Esophagus squamous epithelium (tissue), 5 donors: ENCODE measurements at places on chromosomes 1 and 21.

DNA sequence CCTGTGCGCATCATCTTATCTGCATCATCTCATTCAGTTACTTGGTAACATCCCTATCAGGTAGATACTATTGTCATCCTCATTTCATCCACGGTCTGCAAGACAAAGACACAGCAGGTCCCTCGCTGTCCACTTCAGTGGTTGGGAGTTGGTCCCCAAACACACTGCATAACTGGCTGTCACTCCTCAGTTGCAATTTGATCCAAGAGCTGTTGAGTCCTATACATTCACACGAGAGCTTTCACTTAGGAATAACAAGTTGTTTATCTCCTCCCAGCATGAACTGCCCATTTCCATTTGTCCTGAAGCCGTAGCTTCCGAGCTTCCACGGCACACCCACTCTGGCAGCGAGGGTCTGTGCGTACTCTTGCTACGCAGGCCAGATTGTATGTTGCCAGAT lies 472.0 kb downstream of the CAMTA1 start:
- DNase-seq: no peak

DNA sequence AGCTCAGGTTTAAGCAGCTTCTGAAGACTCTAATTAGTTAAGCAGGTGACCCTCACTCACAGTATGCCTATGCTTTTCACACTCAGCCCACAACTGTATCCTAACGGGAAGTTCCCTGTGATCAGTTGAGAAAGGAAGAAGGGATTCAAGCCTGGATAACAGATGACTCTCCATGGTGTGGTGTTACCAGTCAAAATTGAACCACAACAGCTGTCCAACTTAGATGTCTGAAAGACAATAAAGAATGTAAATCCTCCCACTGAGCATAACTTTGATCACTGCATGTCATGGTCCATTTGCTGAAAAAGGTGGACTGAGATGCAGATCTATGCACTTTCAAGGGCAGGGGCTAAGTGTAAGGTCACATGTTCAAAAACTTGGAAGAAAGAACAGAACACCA lies 32.3 kb upstream of the DIPK1A start:
- DNase-seq: no peak

DNA sequence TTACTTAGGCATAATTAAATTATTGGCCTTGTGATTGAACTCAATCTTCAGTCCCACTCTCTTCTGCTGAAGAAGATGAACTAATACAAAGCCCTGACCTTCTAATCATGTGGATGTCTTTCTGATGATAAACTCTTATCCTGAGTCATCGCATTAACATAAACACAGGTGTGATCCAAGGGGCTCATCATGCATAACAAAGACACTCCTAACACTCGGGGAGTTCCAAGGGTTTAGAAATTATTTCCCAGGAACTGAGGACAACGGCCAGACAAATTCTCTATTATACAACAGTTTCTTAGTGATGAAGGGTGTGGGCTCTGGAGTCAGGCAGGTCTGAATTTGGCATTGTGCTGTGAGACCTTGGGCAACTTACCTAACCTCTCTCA lies 18.0 kb downstream of the DUSP10 start:
- DNase-seq: no peak

GRCh38 chr21:31420354-31420753 lies 76.3 kb upstream of the TIAM1 start:
- DNase-seq: no peak

DNA sequence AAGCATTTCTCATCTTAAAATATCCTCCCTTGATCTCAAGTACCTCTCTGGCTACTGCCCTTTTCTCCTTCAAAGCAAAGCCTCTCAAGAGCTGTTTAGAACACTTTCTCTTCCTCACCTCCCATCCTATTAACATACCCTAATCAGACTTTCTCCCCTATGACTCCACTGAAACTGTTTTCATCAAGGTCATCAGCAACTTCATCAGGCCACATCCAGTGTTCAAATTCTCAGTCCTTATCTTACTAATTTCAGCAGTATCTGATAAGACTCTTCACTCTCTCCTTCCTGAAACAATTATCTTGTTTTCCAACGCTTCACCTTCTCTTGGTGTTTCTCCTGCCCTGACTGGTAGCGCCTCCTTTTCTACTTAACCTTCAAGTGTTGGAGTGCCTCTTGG lies 1.5 kb upstream of the RAP1A start:
- no peak for DNase-seq

DNA sequence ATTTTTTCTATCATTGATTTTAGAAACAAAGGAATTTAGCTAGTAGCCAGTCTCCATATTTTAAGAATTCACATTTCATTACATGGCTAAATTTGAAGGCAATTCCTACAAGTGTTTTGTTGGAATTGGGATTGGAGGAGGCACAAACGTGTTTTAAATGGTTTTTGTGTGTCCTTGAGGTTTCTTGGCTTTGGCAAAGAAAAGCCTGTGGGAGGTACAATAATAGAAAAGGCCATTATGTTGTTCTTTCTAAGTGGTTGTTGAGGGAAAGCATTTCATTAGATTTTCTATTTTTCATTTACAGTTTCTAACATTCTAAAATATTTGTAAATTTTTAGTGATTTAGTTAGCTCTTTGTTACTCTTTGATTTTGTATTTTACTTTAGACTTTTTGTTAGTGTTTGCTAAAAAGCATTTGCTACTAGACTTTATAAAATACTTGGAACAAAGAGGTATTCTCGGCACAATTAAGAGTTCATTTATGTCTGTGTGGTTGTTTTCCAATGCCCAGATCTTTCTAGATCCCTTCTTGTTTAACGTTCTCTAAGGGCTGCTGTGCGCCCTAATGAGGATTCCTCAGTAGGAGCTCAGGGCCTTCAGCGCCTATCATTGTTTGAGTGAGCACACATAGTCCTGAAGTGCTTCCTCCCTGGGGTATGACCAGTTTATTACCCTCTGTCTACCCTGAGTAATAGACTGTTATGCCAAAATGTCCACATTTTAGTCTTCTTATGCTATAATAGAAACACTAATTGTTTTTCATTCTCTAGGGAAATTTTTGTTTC lies 70.0 kb upstream of the KIAA1614 start:
- DNase-seq: no peak

GRCh38 chr21:37220433-37220980 lies 46.6 kb downstream of the VPS26C start:
- DNase-seq: no peak

- no peak for DNase-seq
These were observed 356.7 kb upstream of the TMPRSS15 start for GRCh38 chr21:18760247-18760646.

DNA sequence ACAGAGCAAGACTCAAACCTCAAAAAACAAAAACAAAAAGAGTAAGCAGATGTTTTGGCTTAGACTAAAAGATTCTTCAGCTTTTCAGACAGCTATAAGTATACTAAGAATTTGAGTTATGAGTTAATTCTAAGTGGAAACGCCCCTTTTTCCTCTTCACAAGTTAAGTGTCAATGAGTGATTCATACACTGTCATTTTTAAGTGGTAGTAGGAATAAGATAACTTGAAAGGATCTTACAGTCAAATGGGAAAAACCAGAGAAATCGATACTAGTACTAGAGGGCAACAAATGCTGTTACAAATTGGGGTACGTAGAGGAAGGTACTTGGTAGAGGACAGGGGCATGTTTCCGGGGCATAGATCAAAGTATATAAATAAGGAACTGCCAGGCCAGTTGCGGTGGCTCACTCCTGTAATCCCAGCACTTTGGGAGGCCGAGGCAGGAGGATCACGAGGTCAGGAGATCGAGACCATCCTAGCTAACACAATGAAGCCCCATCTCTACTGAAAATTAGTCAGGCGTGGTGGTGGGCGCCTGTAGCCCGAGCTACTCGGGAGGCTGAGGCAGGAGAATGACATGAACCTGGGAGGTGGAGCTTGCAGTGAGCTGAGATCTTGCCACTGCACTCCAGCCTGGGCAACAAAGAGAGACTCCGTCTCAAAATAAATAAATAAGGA lies 7.4 kb downstream of the H3-3A start:
- DNase-seq: no peak

DNA sequence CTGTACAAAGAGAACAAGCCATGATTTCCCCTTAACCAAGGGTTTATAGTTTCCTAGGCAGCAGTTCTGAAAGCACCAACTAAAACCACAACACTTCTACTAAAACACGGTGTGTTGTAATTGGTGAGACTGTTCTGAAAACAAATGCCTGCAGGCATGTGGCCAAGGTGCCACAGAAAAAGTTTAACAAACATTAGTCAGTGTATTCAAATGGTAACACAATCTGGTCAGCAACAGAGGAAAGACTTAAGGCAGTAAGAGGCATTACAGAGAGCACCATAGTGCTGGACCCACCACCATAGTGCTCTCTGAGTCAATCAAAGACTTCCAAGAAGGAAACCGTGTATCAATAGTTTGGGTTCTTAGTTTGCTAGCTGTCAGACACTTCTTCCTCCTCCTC lies 16.7 kb downstream of the SNIP1 start:
- no peak for DNase-seq

DNA sequence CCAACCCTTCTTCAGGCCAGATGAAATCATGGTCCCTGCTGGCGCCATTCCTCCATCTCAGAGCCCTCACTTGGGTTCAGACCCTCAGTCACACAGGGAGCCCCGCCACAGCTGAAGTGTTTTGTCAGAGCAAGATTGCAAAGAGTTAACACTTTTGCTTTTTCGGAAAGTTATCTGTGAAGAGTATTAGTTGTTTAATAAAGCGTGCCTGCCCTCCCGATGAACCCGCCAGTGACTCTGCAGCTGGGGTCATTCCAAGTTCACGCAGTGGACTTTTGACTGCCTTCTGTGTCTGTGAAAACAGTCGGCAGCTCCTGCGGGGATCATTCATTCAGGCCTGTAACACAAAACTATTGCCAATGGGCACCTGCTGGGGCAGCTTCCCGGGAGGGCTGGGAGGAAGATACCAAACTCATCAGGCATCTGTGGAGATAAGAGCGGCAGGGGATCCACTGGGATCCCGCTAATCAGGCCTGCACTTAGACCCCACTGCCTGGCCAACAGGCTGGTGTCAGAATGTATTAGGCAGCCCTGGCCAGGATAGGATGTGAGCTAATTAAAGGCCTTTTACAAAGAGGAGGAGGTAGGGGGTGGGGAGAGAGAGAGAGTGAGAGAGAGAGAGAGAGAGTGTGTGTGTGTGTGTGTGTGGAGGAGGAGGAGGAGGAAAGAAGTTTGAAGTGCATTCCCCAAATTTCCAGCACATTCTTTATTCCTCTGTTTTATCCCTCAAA lies 184.5 kb downstream of the DHRS3 start:
- DNase-seq: no peak

- no peak for DNase-seq
These were observed 5.7 kb upstream of the CYP4B1 start for GRCh38 chr1:46793126-46793525.

- DNase-seq: no peak
These were observed 23.5 kb downstream of the TOR3A start for GRCh38 chr1:179105393-179105792.

GRCh38 chr21:44760376-44760775 lies 41.2 kb downstream of the UBE2G2 start:
- no peak for DNase-seq

DNA sequence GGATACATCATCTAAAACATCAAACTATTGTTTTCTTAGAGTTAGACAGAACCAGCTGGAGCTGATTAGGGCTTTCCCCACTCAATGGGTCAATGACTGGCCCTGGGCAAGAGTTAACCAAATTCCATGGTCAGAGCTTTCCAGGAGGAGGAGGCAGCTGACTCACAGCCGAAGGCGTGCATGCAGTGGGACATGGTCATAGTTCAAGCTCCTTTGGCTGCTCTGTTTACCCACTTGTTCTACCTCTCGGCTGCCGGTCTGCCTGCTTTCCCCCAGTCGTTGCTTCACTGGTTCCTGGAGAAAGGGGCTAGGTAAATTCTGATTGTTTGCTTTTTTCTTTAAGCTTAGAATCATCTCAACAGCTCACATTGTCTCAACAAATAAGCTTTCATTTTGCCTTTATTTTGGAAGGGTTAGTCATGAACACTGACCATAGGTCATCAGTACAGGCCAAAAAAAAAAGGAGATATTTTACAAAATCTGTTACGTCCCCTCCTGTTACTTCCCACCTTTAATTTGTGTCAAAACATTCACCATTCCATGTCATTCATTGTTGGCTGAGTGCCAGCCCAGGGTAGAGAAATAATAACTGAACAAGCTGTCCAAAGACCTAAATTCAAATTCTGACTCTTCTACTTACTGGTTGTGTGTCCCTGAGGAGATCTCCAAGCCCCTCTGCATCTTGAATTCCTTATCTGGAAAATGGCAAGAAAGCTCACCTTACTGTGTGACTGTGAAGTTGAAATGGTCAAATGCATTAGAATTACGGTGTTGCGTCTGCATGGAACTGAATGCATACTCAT lies 12.0 kb downstream of the MAB21L3 start:
- no peak for DNase-seq

DNA sequence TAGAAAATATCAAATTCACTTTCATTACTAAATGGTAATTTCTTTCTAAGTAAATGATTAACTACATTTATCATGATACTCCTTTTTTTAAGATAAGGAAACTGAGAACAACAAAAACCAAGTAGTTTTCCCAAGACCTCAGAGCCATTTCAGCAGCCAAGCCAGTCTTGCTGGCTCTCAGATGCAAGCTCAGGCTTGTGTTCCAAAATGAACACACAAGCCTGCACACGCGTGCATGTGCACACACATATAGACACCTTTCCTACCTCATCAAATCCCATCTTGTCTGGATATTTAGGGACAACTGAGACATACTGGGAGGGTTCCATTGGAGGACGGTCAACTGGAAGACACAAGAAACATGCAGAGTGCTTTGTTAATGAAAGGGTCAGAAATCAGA lies 83.0 kb downstream of the COLGALT2 start:
- no peak for DNase-seq

GRCh38 chr1:10338047-10338446 lies 60.8 kb upstream of the PGD start:
- DNase-seq: no peak

GRCh38 chr1:53893999-53894636 lies at the start of gene DIO1:
Gene DIO1, plus strand, starts transcription at chr1:53894187. Its CDS starts 24 bp downstream, at chr1:53894211.
- DNase-seq: no peak

GRCh38 chr1:24289937-24290595 lies 29.1 kb upstream of the GRHL3 start:
- no peak for DNase-seq

DNA sequence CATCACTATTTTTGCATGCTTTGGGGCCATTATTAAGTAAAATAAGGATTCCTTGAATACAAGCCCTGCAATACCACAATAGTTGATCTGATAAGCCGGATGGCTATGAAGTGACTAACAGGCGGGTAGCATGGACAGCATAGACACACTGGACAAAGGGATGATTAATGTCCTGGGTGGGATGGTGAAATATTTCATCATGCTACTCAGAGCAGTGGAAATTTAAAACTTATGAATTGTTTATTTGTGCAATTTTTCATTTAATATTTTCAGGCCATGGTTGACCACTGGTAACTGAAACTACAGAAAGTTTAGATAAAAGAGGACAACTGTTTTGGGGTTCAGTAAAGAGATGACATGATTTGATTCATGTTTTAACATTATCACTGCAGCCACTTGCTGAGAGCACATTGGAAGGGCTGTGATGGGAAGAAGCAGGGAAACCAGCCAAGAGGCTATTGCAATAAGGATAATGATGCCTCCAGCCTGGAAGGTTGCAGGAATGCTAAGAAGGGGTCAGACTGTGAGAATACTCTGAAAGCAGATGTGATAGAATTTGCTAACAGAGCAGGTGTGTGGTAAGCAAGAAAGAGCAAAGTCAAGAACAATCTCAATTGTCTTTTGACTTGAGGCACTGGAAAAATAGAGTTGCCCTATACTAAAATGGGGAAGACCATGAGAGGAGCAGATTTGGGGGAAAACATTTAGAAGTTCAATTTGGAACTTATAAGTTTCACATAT lies 62.5 kb upstream of the TNFSF4 start:
- no peak for DNase-seq
